ELF-1 (cell line): ENCODE measurements at places on chromosomes 1 and 21.

DNA sequence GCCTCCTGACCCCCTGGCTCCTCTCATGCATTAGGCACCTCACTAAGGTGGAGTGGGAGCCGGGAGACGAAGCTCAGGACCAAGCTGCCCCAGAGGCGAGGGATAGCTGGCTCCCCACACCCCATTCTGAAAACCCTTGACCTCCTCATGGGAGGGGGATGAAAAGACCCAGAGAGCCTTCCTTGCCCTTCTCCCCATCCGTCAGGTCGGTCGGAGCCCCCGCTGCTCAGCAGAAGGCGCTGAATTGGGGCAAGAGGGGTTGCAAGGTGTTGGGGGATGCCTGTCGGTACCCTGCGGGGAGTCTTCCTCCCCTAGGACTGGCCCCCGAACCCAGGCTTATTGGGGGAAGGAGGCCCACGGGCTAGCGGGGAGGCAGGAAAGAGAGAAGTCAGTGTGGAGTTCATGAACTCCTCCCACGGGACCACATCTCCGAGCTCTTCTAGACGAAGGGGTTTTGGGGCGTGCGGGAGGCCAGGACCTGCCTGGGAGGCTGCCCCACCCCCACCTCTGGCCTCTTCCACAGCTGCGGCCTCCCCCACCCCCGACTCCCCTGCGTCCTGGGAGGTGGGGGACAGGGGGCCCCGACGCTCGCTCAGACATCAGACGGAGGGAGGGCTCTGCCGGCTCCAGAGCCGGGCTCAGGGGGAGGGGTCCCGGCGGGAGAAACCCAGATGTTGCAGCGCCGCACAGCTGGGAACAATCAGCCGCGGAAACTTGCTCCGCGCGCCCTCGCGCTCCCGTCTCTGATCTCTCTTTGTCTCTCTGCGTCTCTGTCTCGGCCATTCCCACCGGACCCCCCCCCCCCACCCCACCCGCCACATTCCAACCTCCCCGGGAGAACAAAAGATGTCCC, 719 bp downstream of the MFAP2 start:
- DNase-seq: no peak

DNA sequence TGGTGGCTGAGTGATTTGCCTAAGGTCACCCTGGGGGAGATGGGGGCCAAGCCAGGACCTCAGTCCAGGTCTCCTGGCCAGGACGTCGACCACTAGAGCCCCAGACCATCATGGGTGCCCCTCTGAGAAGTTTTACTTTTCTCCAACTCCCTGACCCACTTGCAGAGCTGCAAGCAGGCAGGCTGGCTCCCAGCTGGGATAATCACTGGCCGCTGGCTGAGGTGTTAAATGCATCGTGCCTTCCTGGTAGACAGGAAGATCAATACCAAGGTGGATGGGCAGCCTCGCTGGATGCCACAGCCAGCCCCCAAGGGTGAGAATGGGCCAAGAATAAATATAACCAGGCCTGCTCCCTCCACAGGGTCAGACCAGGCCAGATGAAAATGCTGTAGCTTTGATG, 106.2 kb downstream of the EPHB2 start:
- no peak for DNase-seq

GRCh38 chr1:151193856-151194255, 3.9 kb upstream of the VPS72 start:
- DNase-seq: no peak

- DNase-seq: no peak
Measured at GRCh38 chr1:117581391-117581943, 24.4 kb upstream of the TENT5C start.

DNA sequence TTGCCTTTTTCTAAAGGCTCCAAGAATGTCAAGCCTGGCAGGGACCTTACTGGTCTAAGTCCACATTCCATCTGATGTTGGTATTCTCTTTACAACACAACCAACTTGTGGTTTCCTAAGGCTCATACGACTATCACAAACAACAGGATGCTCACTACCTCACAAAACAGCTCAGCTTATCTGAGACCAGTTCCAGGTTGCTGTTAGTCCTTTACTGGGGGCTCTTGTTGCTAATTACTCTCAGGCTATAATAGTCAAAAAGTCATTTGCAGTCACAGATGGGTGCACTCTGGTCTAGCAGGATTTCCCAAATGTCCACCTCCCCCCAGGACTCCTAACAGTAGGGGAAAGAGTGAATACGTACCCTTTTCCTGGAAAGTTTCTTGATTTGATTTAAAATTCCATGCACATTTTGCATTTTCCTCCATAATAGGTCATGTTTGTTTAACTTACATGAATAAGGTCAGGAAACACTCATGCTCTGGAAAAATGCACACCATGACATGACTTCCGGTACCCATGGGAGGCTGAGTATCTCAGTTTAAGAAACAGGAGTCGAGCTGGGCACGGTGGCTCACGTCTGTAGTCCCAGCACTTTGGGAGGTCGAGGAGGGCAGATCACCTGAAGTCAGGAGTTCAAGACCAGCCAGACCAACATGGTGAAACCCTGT, 16.0 kb downstream of the LCK start:
- no peak for DNase-seq

- DNase-seq: no peak
Measured at GRCh38 chr21:40901691-40902090, 54.7 kb upstream of the DSCAM start.
